ENCODE measurements at places on chromosomes 12 and 14.

- no peak for DNase-seq
These were observed 62.8 kb upstream of the SLC35F4 start for GRCh38 chr14:57928732-57929131.

- DNase-seq: no peak
These were observed 78.1 kb upstream of the GPR68 start for GRCh38 chr14:91322623-91323022.

- no peak for DNase-seq
These were observed 84.6 kb downstream of the OTOGL start for GRCh38 chr12:80183939-80184338.

- DNase-seq: no peak
These were observed 19.1 kb upstream of the CEP170B start for GRCh38 chr14:104845834-104846441.

DNA sequence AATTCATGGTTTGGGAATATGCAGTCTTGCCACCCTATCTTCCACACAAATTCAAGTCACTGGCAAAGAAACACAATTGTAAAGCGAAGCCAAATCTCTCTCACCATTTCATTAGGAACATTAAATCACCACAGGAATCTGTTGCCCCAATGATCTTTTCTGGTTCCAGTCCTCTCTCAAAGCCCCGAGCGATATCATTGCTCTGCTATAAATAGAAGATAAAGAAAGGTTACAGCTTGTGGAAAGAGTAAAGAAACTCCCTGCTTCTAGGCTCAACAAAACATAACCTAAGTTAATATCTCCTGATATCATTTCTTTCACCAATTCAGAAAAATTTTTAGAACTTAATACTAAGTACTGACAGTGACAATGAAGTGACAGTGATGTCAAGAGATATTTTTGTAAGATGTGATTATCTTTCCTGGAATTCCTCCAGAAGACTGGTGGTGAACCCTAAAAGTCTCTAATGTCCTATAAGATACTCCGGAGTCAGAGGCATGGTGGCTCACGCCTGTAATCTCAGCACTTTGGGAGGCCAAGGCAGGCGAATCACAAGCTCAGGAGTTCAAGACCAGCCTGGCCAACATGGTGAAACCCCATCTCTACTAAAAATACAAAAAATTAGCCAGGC, 33.8 kb downstream of the CBX5 start:
- DNase-seq: no peak

DNA sequence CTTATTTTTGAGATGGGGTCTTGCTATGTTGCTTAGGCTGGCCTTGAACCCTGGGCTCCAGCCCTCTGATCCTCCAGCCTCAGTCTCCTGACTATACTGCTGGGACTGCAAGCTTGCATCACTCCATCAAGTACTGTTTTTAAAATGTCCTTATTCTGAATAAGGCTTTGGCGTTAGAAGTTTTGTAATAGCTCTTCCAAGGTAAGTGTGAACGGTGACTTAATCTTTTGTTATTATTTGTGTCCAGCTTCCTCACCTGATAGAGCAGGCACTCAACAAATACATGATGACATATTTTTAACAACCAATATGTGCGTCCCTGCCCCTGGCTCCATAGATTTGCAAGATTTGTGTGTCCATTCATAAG, 1.4 kb downstream of the C1RL start:
- DNase-seq: no peak

DNA sequence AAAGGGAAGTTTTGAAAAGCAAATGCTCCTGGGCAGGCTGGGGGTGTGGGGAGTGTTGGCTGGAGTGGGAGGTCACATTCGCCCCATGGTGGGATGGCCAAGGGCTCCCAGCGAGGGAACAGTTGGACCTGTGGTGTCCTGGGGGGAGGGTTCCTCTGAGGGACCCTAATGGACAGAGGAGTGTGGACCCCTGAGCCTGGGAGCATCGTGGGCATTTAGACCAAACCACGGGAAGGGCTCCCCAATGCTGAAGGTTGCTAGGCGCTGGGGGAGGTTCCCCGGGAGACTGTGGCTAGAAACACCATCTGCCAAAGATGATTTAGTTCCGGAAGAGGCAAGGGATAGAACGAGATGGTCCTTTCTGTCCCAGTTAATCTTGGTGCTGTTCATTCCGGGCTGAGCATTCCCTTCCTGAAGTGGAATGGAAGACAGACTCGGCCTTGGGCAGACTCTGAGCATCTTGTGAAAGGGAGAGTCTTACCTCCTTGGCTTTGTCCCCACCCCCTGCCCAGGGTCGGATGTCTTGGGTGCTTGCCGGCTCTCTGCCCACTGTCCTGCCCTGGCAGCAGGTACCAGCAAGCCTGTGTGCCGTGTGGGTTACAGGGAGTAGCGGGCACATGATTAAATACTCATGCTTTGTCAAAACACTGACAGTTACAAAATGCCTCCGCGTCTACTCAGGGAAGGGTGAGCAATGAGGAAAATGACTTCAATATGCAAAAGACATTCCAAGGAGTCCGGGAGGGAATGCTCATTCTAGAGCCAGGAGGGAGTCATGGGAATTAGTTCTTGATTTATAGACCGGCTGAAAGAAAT, 215.9 kb downstream of the CACNA1C start:
- DNase-seq: no peak

- DNase-seq: no peak
These were observed 29.6 kb upstream of the VPS33A start for GRCh38 chr12:122295877-122296276.

DNA sequence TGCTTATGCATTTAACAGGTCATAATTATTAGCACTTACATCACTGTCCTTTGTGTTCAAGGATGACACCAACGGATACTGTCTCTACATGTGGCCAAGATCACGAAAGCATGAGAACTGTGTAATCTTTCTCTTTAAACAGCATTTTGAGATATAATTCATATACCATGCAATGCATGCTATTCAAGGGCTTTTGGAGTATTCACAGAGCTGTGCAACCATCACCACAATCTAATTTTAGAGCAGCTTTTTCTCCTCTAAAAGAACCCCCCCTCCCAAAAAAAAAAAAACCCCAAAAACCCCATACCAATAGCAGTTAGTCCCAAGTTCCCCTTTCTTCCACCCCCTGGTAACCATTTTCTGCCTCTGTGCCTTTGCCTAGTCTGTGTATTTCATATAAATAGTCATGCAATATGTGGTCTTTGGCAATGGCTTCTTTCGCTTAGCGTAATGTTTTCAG, 60.6 kb downstream of the SPRING1 start:
- no peak for DNase-seq

- no peak for DNase-seq
These were observed 11.4 kb upstream of the CALCOCO1 start for GRCh38 chr12:53738406-53739213.

GRCh38 chr12:94922561-94922960, 80.9 kb downstream of the NDUFA12 start:
- DNase-seq: no peak

GRCh38 chr12:132327336-132328171, 1.8 kb downstream of the GALNT9 start:
- DNase-seq: no peak

DNA sequence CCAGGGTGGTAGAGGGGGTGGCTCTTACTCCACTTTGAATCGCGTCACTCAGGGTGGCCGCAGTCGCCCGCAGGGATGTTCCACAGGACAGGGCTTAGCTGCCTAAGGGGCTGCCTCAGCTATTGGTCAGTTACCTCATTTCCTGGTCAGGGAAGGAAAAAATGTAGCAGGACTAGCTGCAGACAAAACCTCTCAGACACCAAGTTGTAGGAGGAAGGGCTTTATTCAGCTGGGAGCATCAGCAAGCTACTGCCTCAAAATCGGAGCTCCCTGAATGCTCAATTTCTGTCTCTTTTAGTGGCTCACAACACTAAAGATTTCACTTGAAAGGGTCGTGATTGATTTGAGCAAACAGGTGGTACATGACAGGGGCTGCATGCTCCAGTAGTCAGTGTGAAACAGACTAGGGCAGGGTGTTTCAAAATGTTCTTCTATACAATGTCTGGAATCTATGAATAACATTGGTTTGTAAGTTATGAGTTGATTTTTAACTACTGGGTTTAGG, 6.4 kb upstream of the CLEC6A start:
- DNase-seq: no peak

DNA sequence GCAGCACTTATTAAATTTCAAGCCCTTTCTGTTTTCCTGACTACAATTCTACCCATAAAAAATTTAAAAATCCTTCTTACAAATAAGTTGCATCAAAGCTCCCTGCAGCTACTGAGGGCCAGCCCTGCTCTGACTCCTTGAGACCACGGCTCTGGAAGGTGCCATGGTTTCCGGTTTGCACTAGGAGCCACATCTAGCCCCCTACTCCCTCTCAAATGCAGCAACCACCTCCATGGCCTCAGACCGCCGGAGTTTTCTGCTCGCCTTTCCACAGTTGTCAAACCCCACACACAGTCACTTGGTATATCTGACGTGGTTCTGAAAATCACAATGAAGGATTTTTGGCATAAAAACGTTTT, 30.1 kb downstream of the P2RX4 start:
- peak; percentile 16 for DNase-seq

GRCh38 chr14:87916886-87917275, 76.1 kb downstream of the GALC start:
- DNase-seq: no peak

- DNase-seq: no peak
These were observed 13.7 kb downstream of the FGF6 start for GRCh38 chr12:4431866-4432265.

DNA sequence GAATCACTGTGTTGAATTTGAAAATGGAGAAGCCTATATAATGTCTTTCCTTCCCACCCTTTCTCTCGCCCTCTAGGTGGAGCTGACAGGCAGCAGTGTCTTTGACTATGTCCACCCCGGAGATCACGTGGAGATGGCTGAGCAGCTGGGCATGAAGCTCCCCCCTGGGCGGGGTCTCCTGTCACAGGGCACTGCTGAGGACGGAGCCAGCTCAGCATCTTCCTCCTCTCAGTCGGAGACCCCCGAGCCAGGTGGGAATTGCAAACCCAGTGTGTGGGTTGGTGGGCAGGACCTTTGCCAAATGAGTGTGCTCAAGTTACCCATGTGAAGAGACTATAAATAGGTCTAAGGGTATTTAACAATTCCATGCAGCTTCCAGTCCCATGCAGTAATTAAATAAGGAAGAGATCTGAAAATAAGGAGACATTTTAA, 274.7 kb downstream of the EGLN3 start:
- DNase-seq: no peak

DNA sequence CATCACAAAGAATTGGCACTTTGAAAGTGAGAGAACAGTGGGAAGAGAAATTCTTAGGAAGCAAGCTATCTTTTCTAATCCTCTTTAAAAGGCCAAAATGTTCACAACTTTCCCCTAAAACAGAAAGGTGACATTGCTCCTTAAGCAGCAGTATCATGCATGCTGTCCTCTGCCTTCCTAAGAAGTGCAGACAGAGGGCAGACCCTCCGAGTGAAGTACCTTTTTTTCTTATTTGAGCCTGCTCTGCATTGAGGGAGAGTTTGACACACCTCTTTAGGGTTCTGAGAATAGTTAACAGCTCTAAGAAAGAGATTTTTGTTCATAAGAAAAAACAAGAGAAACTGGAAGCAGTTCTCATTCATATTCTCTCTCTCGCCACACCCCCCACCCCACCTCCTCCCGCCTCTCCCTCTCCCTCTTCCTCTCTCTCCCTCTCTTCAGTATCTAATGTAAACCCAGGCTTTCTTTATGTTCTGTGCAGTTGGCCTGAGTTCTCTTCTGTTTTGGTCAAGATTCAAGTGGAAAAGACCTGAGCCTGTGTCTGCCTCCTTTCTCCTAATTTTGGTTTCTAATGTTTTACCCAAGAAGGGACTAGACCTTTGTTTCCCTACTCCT, 709.1 kb downstream of the DIO2 start:
- no peak for DNase-seq

DNA sequence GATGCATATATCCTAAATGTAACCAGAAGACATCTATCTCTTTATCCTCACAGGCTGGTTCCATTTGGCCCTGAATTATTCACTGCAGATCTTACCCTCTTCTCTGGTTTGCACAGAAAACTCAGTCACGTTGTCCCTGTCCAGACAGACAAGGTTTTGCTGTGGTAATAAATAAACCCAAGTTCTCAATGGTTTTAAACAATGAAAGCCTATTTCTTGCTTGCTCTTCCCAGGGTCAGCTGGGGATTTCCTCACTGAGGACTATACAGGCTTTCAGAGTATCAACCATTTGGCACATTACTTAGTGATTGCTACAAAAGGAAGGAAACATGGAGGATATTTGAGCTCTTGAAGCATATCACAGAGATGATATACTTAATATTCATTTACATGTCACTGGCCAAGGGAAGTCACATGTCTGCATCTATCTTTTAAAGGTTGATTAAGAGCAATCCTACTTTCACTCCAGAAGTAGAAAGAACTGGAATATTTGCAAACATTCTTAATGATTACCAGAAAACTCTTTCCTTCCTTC, 24.4 kb upstream of the E2F7 start:
- no peak for DNase-seq

GRCh38 chr12:464484-465267, 4.9 kb downstream of the B4GALNT3 start:
- no peak for DNase-seq

DNA sequence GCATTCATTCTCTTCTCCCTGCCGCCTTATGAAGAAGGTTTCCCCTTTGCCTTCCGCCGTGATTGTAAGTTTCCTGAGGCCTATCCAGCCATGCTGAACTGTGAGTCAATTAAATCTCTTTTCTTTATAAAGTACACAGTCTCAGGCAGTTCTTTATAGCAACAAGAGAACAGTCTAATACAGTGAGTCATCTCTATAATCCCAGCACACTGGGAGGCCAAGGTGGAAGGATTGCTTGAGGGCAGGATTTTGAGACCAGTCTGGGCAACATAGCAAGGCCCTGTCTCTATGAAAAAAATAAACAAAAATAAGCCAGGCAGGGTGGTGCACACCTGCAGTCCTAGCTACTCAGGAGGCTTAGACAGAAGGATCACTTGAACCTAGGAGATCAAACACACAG, 259.9 kb downstream of the CEP128 start:
- no peak for DNase-seq

DNA sequence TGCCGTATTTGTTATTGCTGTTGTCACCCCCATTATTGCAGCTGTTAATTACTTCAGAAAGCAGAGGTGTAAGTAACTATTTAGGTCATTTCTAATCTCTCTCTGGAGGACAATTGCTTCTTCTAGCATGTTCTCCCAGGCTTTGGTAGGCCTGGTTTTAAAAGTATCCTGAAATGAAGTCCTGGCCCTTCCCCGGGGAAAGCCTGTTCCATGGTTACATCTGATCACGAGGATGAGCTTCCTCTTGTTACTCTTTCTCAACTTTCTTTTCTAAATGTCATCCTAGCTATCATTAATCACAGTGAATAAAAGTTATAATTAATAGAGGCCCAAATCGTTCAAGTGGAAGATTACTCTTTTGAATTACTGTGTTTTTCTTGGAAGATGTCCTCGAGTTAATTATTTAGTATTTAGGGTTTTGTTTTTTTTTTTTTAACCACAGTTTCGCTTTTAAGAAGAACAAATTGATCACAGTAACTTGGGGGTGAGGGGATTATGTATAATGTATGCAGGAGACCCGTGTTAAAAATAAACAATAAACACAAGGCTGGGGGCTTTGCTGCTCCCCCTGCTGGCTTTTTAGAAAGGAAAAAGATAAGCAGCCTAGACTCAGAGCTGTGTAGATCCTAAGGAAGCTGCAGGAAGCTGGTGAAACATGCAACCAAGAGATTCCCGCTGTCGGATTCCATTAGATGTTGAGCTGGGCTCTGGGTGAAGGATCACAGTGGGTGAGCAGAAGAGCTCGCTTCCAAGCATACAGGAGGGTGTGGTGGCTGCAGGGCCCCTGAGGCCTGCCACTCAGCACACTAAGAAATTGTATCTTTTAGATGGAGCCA, 420.1 kb downstream of the FUT8 start:
- no peak for DNase-seq
